NCI-H774 (cell line): ENCODE measurements at places on chromosomes 7 and 10.

DNA sequence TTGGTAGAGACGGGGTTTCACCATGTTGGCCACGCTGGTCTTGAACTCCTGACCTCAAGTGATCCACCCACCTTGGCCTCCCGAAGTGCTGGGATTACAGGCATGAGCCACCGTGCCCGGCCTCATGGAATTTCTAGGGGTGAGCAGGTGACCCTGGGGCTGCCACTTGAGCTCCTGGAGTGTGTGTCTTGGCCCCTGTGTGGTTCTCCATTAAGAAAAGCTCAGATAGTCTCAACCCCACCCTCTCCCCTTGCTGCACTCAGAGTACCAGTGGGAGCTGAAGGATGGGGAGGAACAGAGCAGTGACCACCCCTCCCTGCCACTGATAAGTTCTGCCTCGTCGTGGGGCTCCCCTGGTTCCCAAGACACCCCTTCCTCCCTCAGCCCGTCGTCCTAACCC lies 45.3 kb downstream of the RCC1L start:
- DNase-seq = no peak

DNA sequence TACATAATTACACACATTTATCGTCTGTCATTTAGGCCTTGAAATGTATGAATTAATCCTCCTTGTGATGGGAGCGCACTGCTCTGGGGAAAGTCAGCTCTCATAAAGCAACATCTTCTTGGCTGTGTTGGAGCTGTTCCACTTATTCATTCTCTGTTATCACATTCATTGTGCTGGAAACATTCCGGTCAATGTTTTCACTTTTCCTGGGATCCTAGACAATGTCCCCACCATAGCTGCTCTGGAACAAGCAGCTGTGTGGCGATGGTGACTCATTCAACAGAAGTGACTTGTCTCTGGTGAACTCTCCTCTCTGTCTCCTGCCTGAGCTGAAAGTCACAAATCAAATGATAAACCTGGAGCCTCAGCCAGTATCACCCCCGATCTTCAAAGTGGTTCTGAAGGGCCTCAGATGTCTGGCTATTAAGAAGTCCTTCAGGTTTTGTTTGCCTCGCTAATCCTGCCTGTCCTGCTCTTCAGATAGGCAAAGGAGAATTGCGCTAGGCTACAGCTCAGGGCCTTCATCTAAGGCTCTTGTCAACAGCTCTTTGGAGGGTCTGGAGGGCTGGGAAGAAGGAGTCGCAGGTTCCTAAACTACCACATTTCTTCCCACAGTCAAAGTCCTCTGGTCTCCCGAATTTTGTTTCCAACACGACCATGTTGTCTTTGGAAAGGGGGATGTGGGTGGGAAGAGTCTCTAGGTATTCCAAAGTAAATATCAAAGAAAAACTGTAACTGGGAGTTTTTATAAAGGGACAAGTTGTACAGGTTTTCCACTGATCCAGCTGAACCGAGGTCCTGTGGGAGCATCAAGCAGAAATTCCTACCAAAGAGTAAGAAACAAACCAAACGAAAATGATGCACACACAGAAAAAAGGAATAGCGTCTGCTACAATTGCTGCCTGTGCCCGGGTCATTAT lies 29.3 kb downstream of the KLF6 start:
- no peak for DNase-seq

GRCh38 chr7:37756797-37757551 lies 73.4 kb downstream of the GPR141 start:
- DNase-seq = no peak

GRCh38 chr7:94410413-94411187 lies 15.9 kb downstream of the COL1A2 start:
- no peak for DNase-seq

DNA sequence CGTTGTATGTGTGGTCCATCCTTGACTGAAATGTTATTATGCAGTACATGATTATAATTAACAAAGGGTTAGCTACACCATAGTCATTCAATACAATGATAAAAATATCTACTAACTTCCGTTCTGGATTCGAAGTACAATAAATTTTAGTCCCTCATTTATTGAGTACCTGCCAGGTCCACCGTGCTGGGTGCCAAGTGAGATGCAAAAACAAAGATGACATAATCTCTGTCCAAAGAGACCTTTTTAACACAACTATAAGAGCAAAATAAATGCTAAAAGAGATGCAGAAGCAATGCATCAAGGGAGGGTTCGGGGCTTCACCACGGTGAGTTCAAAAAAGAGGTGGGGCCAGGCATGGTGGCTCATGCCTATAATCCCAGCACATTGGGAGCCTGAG lies 33.1 kb downstream of the LAMB1 start:
- no peak for DNase-seq

- DNase-seq = no peak
Observed at GRCh38 chr10:122126763-122127659, 138.0 kb downstream of the TACC2 start.

DNA sequence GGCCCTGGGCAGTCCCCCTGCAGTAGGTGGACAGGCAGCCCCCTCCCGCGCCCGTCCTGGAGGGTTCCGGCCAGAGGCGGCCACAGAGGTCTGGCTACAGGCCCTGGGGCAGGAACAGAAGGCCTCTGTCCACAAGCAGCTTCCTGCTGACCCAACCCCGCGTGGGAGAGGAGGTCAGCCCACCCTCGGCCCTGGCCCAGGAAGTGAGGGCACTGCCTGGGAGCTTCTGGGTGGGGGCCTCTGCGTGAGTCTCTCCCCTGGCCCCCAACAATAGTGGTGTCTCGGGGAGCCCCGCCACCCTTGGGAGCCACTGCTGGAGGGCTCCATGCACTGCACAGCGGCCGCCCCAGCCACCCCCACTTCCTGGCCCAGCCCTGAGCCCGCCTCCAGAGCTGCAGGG lies 4.7 kb downstream of the MICALL2 start:
- no peak for DNase-seq

- peak; percentile 48 for DNase-seq
Observed at GRCh38 chr7:47536661-47537611, 45.0 kb downstream of the TNS3 start.

- DNase-seq = no peak
Observed at GRCh38 chr10:17851611-17852010, 42.5 kb downstream of the MRC1 start.

GRCh38 chr10:103708627-103709288 lies 146.6 kb downstream of the SH3PXD2A start:
- DNase-seq = no peak

- DNase-seq = no peak
Observed at GRCh38 chr10:35770817-35771355, 128.8 kb upstream of the FZD8 start.

- no peak for DNase-seq
Observed at GRCh38 chr10:92110039-92110794, 180.7 kb downstream of the CPEB3 start.
